Stimulated activated CD4-positive, alpha-beta T cell treated with anti-CD3 and anti-CD28 coated beads, Interleukin-1b, Interleukin-23, amount 100 ng/mL, for 24 hours (primary cell): ENCODE measurements at places on chromosomes 1 and 21.

GRCh38 chr1:87914396-87914795 is 585.7 kb downstream of the LMO4 start:
- no peak for DNase-seq

GRCh38 chr1:54157401-54157800 is 4.6 kb upstream of the CDCP2 start:
- DNase-seq, result no peak

- DNase-seq, result no peak
These were observed 21.8 kb downstream of the LPAR3 start for GRCh38 chr1:84871181-84871580.

DNA sequence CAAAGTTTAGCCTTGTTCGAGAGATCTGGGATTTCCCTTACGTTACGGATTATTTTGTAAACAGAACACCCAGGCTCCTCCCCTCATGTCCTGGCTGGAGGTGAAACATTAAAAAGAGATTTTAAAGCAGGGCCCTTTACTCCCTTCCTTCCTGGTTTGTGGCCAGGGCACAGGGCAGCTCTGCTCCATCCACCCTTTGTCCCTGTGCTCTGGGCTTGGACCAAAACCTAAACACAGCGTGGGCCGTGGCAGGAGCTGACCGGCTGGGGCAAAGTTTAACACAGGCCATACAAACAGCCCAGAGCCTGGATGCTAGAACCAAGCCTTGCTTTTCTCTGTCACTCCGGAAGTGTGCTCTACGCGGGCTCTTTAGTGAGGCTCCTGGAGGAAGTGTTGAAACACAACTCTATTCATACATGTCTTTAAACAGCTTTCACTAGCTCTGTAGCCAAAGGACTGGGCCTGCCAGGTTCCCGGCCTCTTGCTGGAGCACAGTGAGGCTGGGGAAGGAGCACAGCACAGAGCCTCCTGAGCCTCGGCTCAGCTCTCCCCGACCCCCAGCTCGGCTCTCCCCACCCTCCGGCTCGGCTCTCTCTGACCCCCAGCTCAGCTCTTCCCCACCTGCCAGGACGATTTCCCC is 84.7 kb downstream of the PDE9A start:
- DNase-seq, result no peak

- DNase-seq, result no peak
These were observed 36.9 kb upstream of the BACH1 start for GRCh38 chr21:29261555-29262540.

DNA sequence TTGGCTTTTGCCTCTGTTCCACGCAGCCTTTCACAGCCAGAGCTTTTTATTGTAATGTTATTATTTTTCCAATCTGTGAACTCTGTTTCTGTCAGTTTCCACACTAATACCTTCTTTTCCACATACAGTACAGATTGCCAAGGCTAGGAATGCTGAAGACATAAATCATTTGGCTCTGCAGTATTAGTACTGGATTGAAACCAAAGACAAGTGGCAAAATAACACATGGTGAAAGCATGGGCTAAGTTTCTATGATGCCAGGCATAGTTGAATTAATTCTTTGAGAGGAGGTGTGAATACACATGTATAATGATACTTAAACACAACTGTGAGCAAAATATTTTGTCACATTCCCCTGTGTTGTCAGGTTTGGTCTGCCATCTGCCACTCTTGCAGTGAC is 73.5 kb downstream of the TMEM200B start:
- DNase-seq, result no peak

DNA sequence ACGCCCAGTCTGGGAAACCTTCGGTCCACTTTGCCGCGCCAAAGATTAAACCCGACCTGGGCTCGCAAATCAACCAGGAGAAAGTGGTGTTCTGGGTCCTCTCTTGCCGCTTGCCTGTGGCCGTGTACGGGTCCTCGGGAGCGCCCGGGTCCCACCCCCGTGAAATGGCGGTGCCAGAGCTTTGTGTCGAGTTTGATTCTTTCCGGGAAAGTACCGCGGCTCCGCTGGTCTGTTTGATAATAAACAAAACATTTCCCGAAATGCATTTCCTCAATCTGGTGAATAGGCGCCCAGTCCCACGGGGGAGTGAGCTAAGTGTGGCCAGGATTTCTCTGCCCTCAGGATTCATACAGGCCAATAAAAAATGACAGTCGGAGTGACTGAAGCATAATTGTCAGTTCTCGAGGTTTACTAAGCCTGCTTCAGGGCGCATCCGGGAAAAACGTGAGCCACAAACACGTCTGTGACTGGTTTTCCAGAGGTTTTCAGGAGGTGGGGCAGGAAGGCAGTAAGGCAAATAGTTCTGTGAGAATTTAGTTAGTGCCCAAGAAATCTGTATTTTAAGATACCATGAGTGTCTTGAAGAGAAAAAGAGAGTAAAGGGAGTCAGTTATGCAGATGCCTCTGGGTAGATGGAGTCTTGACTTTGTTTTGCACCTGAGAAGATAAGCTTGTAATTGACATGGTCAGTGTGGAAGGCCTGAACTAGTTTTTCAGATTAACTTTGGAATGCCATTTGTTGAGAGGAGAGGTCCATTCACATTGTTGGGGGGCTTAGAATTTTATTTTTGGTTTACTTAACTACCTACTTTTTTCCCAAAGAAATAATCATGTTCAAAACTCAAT is 675 bp downstream of the IFNAR1 start:
- peak; percentile 52 for DNase-seq

GRCh38 chr1:156151093-156151688 is 2.2 kb upstream of the SEMA4A start:
- no peak for DNase-seq

GRCh38 chr1:160161965-160162705 is 10.7 kb downstream of the ATP1A4 start:
- no peak for DNase-seq

DNA sequence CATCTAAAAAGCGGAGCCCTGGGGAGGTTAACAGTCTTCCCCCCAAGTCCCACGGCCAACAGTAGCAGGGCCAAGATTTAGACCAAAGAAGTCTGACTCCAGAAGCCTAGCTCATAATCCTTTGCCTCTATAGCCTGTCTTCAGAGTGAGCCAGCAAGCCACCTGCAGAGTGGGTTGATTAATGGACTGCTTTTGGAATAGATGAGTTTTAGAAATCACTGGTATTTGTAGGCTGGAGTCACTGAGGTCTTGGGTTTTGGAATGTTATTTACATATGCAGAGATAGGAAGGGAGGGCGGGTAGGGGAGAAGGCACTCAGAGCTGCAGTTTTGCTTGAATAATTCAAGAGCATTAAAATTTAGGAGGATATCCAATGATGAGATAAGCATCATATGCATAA is 90.8 kb upstream of the L1TD1 start:
- DNase-seq, result no peak

GRCh38 chr21:25080141-25080540 is 527.1 kb downstream of the MRPL39 start:
- no peak for DNase-seq

GRCh38 chr1:12405325-12406210 is 175.7 kb downstream of the VPS13D start:
- DNase-seq, result no peak

DNA sequence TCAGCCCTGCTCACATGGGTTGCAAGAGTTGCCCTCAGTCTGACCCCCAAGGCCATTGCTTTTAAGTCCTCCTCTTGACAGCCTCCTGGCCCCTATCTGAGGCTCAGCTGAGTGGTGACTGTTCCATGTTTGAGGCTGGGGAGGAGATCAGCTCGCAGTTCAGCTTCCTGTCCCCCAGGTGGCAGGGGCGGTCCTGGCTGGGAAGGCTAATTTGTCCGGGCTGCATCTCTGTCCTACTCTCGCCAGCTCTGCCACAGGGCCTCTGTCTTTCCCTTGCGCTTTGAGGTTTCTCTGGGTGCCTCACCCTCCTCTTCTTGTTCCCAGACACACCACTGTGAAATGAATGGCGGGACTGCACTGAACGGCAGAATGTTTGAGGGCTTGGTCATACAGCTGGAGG is 157.3 kb downstream of the KCNJ6 start:
- no peak for DNase-seq

- DNase-seq, result no peak
These were observed 100.5 kb downstream of the AK5 start for GRCh38 chr1:77382366-77382765.

- no peak for DNase-seq
These were observed 5.8 kb downstream of the WNT3A start for GRCh38 chr1:228012555-228012954.

DNA sequence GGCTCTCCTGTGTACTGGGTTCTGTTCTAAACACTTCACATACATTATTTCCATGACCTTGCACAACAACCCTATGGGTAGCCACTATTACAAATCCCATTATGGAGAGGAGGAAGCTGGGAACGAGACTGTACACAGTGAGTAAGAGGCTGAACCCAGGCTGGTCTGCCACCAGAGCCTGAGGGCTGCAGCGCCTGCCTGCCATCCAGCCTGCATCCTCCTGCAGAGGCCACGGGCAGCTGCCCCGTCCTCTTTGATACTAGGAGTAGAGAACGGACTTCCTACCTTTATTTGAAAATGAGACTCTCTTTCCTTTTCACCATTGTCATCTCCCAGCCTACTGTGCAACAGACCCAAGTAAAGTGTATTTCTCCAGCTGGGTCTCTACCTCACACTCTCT is 370.0 kb downstream of the HHAT start:
- DNase-seq, result no peak

- DNase-seq, result no peak
These were observed 66.7 kb downstream of the SLC45A1 start for GRCh38 chr1:8384577-8384976.

DNA sequence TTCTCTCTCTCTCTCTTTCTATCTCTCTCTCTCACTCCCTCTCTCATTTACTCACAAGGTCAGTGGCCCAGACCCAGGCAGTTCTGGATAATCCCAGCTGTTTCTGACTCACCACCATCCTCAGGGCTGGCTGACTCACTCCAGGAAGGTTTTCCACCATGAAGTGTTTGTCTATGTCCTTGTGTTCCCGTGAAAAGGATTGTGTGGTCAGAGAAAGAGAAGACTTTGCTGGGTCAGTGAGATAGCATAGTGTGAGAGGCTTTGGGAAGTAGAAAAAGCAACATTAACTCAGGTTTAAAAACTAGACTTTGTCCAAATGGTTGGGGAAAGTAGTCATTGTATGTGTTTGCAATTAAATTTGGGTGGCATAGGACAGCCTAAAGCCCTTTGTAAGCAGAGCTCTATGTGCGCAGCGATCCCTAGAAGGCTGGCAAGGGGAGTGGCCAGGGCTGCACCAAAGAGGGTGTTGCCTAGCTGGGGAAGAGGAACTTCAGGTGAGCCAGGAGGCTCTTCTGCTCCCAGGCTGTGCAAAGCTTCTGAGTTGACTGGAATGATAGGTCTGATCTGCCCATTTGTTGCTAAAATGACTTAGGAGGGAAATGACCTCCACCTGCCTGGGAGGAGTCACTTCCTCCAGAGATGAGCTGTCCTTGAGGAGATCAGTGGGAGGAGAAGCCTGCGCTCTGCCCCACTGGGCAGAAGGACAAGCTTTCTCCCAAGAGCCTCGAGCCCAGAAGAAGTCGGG is 4.9 kb upstream of the CAPN2 start:
- DNase-seq, result no peak

- DNase-seq, result no peak
These were observed 15.3 kb upstream of the RNF187 start for GRCh38 chr1:228471762-228472398.

- no peak for DNase-seq
These were observed 18.8 kb upstream of the SCCPDH start for GRCh38 chr1:246705368-246705767.

DNA sequence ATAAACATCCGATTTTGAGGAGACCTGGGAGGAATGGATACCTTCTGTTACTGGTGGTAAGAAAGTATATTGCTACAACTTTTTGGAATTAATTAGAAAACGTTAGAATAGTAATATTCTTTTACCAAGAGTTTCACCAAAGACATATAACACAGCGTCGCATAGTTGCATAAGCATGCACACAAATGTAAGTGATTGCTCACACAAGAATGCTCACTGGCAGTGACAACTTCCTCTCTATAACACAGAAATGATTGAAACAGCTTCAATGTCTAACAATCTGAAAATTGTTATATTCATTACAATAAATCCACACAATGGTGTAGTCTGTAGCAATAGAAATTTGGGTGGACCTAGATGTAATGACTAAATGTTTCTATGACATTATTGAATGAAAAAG is 998.6 kb downstream of the TTLL7 start:
- DNase-seq, result no peak

- no peak for DNase-seq
These were observed 197.7 kb downstream of the SMYD3 start for GRCh38 chr1:246309247-246309884.

DNA sequence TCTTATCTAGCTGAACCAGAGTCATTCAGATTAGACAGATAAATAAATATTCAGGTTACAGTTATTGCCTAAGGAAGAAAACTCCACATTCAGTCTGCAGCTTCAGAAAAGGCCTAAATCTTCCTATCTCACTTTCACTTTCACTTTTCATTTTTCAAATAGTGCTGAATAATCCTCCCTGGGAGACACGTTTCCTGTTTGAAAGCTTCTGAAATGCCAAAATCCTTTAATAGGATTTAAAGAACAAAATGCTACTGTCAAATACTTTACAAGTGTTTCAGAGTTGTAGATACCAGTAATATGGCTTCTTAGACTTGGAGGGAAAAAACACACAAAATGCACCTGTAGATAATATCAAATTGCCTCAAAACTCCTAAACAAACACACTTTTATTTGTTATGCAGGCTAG is 3.9 kb downstream of the PSMB2 start:
- DNase-seq, result no peak

GRCh38 chr1:41648844-41649243 is 164.4 kb upstream of the EDN2 start:
- DNase-seq, result no peak

- no peak for DNase-seq
These were observed 22.9 kb downstream of the TCP10L start for GRCh38 chr21:32562426-32562825.

- DNase-seq, result no peak
These were observed 1.6 kb downstream of the NRIP1 start for GRCh38 chr21:15063081-15063813.

DNA sequence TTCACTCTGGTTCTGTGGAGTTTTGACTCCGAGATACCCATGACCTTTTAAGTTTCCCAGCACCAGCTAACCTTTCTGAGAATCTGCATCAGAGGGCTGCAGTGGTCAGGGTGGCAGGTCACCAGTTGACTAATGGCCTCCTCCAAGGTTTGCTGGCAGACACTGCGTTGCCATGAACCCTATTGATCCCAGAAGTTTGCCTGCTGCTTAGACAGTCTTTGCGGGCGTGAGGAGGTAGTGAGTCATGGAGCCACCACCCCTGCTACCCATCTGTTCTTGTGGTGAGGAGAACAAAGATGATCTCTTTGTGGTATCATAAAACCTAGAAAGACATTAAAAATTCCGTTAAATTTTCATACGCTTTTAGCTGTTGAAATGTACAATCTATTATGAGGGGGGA is 180.4 kb downstream of the FGGY start:
- no peak for DNase-seq

DNA sequence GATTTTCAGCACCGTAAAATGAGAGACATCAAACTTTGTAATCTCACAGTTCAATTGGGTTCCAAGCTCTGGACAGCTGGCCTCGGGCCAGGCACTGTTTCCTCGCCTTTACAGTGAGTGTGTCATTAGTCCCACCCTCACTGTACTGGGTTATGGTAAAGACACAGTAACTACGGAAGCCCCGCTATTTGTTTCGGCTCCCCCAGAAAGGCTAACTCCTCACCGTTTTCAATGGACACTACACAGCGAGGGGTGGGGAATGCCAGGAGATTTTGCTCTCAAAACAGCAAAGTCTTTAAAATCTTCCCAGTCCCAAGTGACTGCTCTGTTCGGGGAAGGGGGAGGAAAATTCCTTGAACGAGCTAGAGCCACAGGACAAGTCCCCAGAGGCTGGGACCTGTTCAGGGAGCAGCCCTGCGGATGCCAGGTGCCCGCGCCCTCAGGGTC is 757 bp upstream of the SPSB1 start:
- no peak for DNase-seq

- DNase-seq, result no peak
These were observed 7.6 kb upstream of the DENND1B start for GRCh38 chr1:197782722-197783360.
